Eye (tissue), 1 donor: ENCODE measurements at places on chromosomes 2 and 18.

- no peak for DNase-seq
These were observed 702 bp downstream of the LMAN1 start for GRCh38 chr18:59358414-59358711.

GRCh38 chr2:150135223-150135883 lies 352.1 kb downstream of the RND3 start:
- no peak for DNase-seq

GRCh38 chr2:9274701-9275343 lies 68.2 kb downstream of the ASAP2 start:
- DNase-seq: no peak

DNA sequence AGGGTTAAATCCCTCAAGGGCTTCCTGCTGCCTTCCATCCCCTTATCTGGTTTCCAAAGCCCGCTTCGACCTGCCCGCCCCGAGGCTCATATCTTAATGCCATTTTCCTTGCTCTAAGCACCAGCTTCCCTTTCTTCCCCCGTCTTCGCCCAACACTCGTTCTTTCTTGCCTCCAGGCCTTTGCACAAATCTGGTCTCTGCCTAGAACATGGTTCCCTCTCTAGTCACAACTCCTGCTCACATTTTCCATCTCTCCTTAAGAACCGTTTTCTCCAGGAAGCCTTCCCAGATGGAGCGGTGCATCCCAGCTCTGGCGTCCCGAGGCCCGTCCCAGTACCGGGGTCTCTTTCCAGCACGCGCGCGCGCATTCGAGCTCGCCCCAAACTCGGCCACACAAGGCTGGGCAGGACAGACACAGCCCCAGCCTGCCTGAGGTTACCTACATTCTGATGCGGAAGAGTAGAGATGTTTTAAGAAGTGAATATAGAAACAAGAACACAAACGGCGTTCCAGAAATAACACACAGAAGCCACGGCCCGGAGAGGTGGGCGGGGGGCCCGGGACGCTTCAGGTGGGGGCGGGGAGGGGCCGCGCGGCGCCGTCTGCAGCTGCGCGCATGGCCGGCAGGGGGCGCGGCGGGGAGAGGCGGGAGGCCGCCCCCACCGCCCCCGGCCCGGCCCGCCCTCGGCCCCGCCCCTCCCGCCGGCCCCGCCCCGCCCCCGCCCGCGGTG lies at the start of gene DGKD:
Gene DGKD, plus strand, starts transcription at position 726 of the 731 bp plus-strand sequence. CDS start 25 bp downstream, outside the sequence.
- DNase-seq: peak; percentile 90

GRCh38 chr2:67571785-67572718 lies 174.9 kb downstream of the ETAA1 start:
- DNase-seq: no peak

DNA sequence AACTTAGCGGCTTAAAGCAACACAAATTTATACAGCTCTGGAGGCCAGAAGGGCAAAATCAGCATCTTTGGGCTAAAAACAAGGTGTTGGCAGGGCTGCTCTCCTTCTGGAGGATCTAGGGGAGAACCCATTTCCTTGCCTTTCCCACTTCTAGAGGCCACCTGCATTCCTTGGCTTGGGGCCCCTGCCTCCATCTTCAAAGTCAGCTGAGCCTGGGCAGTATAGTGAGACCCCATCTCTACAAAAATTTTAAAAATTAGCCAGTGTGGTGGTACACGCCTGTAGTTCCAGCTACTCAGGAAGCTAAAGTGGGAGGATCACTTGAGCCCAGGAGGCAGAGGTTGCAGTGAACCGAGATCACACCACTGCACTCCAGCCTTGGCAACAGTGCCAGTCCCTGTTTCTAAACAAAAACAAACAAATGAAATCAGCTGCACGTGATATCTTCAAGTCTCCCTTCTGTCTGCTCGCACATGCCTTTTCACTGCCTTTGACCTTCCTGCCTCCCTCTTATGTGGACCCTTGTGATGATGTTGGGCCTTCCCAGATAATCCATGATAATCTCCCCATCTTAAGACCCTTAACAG lies 200.6 kb downstream of the ZFP36L2 start:
- no peak for DNase-seq
